A549 (cell line): ENCODE measurements at places on chromosomes 2 and 18. TPM values are rescaled to one million over a fixed set of nuclear protein-coding genes. Genes with fewer than 3 reads are reported as not detected.

- no peak for DNase-seq
Observed at GRCh38 chr2:231117922-231118613, 6.8 kb downstream of the HTR2B start.

DNA sequence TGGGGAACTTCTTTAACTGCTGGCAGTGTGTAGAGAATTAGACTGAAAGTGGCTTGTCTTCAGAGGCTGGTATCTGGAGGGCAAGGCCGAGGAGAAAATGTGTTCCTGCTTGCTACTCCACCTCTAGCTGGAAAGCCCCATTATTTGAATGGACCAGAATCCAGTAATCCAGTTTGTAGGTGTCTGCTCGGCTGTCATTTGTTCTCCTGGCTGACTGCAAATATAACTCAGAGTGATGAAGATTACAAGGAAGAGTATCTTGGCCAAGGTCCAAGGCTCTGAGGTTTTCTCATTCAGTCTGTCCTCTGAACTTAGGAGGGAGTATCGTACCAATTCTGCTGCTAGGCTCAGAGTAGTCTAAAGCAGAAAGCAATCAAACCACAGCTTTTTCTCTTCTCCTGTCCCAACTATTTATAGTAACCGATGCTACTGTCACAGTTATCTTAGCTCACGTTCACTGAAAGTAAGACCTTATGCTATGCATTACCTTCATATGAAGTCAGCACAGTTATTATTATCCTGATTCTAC is 228.6 kb downstream of the SETBP1 start:
- no peak for DNase-seq

GRCh38 chr2:108220942-108221541 is 18.7 kb upstream of the SULT1C3 start:
- no peak for DNase-seq

DNA sequence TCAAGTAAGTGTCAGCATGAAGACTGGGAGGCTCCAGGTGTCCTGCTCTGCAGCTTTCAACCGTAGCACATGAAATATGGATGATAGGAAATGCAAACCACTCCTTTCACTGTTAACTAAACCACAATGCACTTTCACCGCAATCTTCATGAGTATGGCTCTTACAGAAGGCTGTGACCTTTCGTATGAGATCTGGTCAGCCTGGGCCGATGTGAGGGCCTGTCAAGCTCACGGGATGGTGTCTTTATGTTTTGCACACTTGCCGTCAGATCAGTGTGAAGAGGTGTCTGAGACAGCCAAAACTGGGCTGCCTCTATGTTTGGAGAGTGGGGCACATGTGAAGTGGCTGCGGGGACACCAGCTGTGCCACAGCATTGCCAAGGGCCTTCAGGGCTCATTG is 62.8 kb upstream of the AFF3 start:
- no peak for DNase-seq

DNA sequence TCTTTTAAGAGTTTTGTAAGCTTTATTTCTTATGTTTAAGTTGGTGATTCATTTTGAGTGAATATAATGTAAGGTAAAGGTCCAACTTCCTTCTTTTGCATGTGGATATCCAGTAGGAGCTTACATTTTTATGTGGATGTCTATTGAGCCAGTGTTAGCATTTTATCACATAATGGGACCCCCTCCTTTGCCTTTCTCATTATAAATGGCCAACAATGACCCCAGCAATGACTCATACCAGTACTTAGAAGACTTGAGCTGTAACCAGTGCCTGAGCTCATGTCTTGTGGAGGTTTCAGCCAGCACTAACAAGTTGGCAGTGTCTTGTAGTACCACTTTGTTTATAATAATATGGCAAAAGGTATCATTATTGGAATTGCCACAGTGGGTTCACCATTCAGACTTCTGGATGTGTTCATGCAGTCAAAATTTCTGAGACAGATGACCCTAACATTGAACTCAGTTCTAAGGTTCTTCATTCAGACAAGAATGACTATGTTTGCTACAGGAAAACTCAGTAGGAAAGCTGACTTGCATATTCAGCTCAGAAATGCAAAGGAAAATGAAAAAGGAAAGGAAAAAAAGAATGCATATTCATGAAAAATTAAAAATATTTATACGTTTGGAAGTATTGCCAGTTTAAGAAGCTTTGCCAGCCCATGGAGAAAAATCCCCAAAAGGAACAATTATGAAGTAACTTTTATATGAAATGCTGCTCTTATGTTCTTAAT is 41.0 kb downstream of the CDKL4 start:
- no peak for DNase-seq

The TSN gene
- polyA plus RNA-seq = 55.9 to 59.0 TPM (median 56.8 TPM) in 3 replicates

- DNase-seq = no peak
Observed at GRCh38 chr2:238900511-238900910, 52.6 kb downstream of the TWIST2 start.

DNA sequence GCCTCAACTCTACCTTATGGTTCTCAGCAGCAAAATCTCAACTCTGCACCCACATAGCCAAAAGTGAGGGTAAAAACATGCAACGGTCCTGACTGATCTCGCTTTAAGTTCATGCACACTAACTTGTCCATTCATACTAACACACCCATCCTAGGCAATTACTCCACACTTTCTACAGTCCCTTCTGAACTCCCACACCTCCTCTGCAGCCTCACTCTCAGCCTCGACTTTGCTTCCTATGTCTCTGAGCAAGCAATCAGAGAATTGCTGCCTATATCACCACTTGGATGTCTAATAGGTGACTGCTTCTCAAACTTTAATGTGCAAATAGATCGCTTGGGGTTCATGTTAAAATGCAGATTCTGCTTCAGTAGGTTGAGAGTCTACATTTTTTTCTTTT is 7.8 kb upstream of the TMBIM1 start:
- no peak for DNase-seq

GRCh38 chr2:191566344-191566743 is 111.6 kb upstream of the NABP1 start:
- DNase-seq = peak; percentile 67

- no peak for DNase-seq
Observed at GRCh38 chr2:40741532-40741931, 289.6 kb upstream of the SLC8A1 start.

DNA sequence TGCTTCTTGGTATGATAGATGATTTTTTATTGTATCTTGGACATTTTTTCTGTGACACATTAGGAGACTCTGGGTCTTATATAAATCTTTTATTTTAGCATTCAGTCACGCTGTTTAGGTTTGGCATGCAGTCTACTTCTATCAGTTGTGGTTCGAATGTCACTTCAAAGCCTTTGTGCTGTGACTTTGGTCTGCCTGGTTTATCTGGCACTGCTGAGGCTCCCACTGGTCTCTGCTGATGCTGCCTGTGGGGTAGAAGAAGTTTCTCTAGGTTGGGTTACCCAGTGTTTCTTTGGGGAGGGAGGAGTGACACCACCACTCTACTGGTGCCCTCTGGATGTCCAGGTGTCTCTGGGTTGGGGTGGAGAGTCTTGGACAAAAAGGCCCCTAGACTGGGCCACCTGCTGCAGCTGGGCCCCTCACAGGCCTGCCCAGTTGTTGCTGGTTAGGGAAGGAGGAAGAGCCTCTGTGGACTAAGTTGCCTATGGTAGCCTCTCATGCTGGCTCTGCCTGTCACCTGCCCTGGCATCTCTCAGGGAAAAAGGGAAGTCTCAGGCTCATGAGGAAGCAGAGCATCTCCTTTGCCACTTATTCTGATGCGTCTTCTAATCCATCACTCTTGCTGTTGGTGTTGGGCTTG is 115.4 kb upstream of the HS6ST1 start:
- DNase-seq = no peak

DNA sequence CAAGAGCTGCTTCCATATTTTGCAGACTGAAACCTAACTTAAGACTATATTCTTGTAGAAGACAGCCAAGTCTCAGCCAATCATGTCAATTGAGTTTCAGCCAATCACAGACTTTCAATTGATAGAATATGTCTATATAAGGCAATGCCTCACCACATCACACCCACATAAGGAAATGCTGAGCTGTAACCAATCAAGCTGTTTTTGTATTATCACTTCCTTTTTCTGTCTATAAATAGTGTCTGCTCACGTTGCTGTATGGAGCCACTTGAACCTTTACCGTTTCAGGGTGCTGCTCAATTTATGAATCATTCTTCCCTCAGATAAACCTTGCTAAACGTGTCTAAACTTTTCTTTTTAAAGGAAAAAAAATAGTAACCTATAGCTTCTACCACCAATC is 1554.4 kb upstream of the LRRTM1 start:
- DNase-seq = no peak

DNA sequence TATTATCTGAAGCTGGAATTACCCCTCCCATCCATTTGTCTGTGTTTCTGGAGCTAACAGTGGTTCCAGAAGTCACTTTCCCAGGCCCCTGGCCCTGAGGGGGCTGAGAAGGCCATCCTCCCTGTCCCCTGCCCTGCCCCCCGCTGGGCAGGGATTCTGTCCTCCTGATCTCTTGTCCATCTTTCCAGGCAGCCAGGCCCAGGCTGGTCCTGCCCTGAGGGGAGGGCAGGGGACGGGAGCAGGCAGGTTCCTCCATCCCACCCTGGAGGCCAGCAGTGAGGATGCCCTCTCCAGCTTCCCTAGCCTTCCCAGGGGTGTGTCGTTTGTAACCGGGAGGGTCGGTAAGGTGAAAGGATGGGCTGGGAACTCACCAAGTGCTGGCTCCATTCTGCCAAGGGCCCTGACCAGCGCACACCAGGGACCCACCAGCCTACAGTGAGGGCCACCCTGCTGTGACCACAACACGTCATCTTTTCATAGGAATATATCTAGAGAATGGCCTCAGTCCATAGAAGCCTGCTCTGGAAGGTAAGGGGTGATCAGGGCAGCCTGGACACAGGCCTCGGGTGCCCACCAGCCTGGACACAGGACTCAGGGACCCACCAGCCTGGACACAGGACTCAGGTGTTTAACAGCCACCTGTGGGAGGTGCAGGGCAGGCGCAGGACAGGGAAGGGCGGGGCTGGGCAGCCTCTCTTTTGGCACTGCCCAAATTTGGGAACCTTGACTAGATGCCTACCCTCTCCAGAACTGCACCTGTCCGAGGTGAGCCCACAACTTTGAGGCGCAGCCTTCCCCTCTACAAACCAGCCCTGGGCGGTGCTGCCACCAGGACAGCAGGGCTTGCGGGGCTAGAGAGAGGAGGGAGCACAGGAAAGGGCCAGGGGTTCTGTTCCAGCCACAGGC is 35.8 kb upstream of the GPC1 start:
- DNase-seq = no peak

DNA sequence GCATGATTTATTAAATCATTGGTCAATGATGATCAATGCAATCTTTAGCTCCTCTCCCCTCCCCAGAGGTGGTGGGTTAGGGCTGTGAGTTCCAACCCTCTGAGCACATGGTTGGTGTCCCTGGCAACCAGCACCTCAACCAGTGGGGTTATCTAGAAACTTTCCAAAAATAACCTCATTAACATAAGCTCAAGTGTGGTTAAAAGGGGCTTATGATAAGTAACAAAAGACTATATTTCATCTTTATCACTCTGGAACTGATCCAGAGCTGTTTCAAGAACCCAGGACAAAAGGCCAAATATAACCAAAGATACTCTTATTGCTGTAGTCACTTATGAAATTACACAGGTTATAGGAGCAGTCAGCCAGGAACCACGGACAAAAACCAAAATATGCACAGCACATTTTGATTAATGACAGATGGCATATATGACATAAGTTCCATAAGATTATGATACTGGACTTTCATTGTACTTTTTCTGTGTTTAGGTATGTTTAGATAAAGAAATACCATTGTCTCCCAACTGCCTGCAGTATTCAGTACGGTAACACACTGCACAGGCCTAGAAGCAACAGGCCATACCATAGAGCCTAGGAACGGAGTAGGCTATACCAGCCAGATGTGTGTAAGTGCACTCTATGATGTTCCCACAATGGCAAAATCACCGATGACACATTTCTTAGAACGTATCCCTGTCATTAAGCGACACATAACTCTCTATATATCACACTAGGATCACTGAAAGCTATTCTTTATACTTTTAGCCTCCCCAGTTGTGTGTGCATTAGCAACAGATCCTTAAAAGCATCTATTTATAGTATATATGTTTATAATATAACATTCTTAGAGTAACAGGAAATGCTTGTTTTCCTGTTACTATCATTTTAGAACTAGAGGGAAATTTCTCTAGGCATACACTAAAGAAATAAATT is 31.9 kb downstream of the KIDINS220 start:
- no peak for DNase-seq

DNA sequence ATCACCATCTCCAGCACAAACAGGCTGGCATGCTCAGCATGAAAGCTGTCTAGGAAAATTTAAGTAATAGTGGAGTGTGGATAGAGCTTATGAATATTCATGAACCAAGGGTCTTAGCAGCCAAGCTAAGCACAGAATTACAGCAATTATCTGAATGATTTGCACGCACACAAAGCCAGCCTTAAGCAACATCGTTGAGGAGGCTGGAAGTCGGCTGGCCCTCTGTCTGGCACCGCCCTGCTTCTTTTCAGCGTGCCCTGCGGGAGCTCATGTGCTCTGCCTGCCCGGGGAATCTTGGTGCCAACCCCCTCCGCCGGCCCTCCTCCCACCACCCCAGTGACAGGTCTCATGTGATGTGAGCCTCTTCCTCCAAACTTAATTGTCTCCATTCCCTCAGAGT is 540.1 kb downstream of the CMPK2 start:
- no peak for DNase-seq

The ANKAR gene
- polyA plus RNA-seq = 1.7 to 2.3 TPM (median 2.2 TPM) in 3 replicates
